HS-27A (cell line): ENCODE measurements at places on chromosomes 5 and 9.

GRCh38 chr5:61423487-61424145 lies 91.6 kb downstream of the ZSWIM6 start:
- DNase-seq = no peak

GRCh38 chr5:121156565-121156964 lies 692.5 kb downstream of the PRR16 start:
- DNase-seq = no peak

DNA sequence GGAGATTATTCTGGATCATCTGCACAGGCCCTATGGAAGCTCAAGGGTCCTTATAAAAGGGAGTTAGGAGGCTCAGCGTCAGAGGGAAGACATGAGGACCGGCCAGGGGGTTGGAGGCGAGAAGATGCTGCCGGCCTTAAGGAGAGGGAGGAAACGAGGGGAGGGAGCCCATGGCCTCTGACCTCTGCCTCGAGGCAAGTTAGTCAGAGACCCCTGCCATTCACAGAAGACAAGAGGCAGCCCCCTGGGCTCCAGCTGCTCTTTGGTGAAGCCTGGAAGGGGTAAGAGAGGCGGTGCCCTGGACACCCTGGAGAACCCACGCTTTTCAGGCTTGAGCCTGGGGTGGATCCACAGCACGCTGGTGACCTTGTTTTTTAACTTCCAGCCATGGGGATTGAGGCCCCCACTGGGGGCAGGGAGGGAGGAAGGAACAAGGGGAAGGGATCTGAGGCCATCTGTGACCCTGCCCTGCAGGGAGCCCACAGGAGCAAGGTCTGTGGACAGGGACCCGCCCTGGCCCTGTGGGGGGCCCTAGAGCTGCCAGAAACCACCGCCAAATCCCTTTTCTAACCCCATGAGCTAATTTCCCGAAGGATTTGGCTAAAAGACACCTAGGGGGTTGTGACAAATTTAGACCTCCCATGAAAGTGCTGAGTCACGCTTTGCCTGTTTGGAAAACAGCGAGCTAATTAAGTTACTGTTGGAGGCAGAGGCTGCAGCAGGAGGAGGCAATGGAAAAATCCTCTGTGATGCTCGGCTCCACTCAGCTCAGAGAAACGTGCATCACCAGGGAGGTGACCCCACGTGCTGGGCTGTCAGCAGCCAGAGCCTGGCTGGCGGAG lies 49.7 kb downstream of the OLFM1 start:
- DNase-seq = no peak

GRCh38 chr5:163563880-163564279 lies 58.5 kb downstream of the MAT2B start:
- no peak for DNase-seq

DNA sequence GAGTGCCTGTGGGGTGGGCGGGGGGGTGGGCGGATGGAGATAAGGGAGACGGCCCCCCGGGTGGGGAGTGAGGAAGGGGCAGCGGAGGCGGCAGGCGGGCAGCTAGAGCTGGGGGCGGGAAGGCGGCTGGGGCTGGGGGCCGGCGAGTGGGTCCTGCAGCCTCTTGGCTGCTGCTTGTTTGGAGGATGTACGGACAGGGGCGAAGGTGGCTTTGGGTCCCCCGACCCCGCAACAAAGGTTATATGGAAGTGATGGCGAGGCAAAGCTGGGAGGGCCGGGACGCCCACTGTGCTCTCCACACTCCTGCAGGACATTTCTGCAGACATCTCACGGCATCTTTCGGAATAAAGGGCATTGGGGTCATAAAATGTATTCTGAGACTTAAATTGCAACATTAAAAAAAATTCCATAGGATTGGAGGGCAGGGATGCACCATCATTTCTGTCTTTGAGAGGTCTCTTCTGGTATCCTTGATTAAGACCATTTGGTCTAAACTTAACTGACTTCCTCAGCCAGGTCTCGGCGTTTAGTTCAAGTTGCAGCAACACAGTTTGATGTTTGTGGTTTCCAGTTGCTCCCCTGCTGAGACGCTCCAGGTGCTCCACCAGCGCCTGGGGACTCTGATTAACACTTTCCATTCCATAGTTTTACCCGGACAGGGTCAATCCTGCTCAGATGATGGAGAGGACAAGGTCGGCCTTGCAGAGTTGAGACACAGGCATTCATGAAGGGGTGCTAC lies 101.6 kb upstream of the SSBP2 start:
- DNase-seq = no peak

GRCh38 chr5:3931976-3932375 lies 336.3 kb downstream of the IRX1 start:
- DNase-seq = no peak

DNA sequence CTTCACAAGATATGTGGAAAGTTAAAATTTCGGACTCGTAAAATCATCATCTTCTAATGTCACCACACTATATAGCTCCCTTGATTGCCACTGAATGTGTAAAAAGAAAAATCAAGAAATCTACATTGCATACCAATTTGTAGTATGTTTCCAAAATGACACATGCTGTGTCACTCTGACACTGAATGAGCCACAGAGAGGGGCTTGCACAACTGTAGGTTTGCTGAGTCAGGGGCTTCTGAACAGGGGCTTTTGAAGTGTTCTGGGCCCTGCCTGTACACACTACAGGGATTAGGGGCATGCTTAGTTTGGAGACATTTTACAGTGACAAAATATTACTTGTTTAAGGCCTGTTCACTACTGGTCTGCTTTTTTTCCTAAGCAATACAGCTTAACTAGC lies 234.4 kb upstream of the GRAMD2B start:
- no peak for DNase-seq

DNA sequence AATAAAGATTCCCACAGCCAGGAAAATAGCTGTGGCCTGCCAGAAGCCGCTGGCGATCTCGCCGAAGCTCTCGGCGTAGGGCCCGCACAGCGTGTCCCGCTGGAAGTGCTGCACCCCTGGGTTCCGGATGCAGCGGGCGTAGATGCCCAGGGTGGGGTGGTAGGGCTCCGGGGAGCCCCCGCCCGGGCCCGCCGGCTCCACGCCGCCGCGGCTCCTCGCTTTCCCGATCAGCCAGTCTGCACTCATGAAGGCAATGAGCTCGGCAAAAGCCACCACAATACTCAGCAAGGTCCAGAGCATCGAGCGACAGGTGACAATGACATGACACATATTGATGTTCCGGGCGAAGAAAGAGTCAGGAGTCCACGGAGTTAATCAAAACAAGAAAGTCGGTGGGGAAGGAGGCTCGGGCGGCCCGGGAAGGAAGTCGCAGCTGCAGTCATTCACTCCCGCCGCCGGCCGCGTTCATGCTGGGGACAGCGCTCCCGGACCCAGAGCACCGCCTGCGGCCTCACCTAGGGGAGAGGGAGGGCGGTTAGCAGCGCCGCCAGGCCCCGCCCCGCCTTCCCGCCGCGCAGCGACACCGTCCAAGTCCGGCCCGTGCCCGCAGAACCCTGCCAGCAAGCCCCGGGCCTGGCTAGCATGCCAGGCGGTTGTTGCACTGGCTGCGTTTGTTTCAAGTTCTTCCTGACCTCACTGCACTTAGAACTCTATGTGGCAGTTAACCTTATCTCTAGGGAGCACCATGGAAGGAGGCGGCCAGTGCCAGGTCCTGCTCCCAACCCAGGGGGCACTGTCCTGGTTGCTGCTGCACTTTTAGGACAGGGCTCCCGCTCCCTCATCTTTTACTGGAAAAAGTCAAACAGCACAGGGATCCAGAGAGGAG lies 138.4 kb downstream of the LHFPL2 start:
- DNase-seq = no peak

- no peak for DNase-seq
These were observed 36.3 kb upstream of the KLF9 start for GRCh38 chr9:70450738-70451137.

- no peak for DNase-seq
These were observed 23.7 kb downstream of the KDM4C start for GRCh38 chr9:6781476-6781875.

DNA sequence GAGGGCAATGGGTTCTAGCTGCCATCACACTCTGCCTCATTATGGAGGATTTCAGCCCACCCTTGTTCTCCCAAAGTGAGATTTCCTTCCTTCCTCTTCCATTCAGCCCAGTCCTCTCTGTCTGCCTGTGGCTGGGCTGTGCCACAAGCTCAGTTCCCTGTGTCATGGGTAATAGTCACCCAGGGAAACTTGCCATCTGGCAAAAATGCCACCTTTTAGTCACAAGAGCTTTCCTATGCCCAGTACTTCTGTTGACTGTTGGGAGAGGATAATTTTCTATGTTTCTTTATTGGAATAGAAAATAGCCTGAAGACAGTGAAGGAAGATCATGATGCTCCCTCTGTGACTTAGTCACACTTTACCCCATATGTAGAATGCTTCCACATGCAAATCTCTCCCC lies 71.4 kb downstream of the TLR4 start:
- DNase-seq = no peak

- DNase-seq = no peak
These were observed 2.4 kb downstream of the NOL6 start for GRCh38 chr9:33471361-33471760.

DNA sequence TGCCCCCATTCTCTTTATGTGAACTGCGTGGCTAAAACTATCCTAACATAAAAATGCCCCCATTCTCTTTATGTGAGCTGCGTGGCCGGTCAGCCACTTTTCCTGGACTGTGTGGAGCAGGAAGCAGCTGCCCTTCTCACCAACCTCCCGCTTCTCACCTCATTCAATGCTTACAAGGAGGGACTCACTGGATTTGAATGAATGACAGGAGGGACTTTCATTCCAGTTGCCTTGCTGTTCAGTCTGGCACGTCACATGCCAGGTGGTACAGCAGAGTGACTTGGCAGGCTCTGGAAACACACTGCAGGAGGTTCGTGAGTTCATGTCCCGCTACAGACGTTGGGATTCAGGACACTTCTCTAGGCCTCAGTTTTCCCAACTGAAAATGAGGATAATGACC lies 60.2 kb upstream of the NFIL3 start:
- DNase-seq = no peak

GRCh38 chr5:127441799-127442484 lies 75.5 kb upstream of the PRRC1 start:
- no peak for DNase-seq

DNA sequence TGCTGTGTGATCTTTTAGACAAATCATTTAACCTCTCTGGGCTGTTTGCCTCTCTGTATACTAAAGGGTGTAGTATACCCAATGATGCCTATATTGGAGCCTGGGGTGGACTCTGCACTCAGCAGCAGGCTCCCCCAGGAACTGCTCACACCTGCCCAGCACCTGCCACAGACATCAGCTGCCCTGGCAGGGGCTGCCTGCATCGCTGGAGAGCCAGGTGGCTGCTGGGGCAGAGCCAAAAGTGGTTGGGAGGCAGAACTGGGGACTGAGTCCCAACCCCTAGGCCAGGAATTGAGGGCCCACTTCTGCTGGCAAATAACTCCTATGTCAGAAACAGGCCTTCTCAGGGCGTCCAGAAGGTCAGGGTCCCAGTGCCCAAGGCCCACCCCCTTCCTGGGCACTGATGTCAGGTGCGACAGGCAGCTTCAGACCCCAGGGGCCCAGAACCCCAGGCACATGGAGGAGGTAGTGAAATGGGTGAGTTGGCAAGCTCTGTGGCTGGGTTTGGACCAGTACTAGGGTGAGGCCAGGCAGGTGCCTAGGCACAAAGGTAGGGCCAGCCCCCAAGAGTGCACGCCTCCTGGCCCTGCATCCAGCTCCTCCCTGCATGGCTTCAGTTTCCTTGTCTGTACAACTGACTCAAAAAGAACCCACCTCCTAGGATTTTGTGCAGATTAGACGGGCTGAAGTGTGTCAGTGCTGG lies 5.8 kb downstream of the UNC5A start:
- DNase-seq = no peak

DNA sequence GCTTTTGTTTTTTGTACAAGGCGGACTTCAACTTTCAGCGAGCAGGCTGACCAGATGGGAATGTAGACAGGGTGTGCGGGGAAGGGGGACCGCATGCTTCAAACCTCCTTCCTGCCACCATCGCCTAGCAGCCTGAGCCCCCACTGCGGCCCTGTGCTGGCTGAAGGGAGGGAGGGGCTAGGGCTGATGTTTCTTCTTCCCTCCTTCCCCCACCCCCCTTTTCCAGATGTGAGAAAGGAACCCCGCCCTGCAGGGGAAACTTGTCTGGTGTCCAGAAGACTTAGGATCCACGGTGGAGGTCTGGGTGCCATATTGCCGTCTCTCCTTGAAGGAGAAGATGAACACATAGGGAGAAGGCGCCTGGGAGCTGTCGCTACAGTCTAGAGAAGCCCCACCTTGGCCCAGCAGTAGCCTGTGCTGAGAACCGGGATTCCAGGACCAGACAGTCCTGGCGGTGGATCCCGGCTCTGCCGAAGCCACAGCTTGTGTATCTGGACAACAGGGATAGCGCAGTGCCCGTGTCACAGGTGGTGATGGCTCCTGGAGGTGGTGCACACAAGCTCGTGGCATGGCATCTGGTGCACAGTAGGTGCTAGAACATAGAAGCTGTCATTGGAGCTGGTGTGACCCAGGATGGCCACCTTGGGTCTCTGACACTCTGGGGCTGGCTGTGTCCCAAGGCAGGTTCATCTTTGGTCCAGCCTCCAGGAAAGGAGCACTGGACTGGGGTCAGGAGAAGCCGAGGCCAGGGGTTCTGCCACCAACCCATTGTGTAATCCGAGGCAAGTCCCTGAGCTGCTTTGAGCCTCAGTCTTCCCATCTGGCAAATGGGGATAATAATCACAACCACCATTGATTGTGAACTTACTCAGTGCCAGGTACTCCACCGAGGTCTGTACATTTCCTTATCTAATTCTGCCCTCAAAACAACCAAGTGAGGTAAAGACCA lies 205.6 kb downstream of the C9orf50 start:
- no peak for DNase-seq

DNA sequence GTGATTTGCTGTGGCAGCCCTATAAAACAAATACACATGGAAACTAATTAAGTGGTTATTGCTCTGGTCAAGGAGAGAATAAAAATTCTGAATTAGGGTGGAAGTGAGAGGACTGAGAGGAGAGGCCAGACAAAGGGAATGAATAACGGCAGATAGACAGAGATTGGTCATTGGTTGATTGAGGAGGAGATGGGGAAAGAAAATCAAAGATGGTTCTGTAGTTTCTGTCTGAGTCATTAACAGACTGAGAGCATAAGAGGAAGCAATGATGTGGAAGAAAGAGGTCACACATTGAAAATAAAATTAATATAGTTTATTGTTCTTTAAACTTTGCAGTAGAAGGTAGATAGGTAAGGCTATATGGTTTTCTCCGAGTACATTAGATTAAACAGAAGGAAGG lies 469.8 kb downstream of the ACTL7B start:
- DNase-seq = no peak
